ENCODE measurements at places on chromosomes 13 and 19. TPM values are rescaled to one million over a fixed set of nuclear protein-coding genes. Genes with fewer than 3 reads are reported as not detected.

The ZNF418 gene
- total RNA-seq: 1.1 TPM

The SOX1 gene
- total RNA-seq: not detected

The ZNF557 gene
- 7.5 TPM for total RNA-seq

The PLIN3 gene
- total RNA-seq: 110 TPM

The ATP13A1 gene
- total RNA-seq: 77.4 TPM

The LILRB5 gene
- 8.6 TPM for total RNA-seq

The NPHS1 gene
- not detected for total RNA-seq

The JUNB gene
- 173 TPM for total RNA-seq

The SIAH3 gene
- not detected for total RNA-seq

The ZNF549 gene
- total RNA-seq: 2.6 TPM

The ZNF493 gene
- total RNA-seq: 13.5 TPM

The IZUMO1 gene
- total RNA-seq: not detected

The IZUMO4 gene
- 2.1 TPM for total RNA-seq

The MEDAG gene
- 2.6 TPM for total RNA-seq

The ZNF682 gene
- 1.7 TPM for total RNA-seq

The PSG11 gene
- total RNA-seq: not detected

The ZNF253 gene
- total RNA-seq: 8.0 TPM

The UGGT2 gene
- total RNA-seq: 16.3 TPM
